K562 (cell line): ENCODE measurements at places on chromosomes 6 and 20.

GRCh38 chr6:158506601-158507000 is 53.3 kb upstream of the TMEM181 start:
- H3K4me3 ChIP-seq: no peak overlapping the region
- H3K27ac ChIP-seq: no peak overlapping the region
- H3K27me3 ChIP-seq: no peaks in the 10 kb centered on the region

DNA sequence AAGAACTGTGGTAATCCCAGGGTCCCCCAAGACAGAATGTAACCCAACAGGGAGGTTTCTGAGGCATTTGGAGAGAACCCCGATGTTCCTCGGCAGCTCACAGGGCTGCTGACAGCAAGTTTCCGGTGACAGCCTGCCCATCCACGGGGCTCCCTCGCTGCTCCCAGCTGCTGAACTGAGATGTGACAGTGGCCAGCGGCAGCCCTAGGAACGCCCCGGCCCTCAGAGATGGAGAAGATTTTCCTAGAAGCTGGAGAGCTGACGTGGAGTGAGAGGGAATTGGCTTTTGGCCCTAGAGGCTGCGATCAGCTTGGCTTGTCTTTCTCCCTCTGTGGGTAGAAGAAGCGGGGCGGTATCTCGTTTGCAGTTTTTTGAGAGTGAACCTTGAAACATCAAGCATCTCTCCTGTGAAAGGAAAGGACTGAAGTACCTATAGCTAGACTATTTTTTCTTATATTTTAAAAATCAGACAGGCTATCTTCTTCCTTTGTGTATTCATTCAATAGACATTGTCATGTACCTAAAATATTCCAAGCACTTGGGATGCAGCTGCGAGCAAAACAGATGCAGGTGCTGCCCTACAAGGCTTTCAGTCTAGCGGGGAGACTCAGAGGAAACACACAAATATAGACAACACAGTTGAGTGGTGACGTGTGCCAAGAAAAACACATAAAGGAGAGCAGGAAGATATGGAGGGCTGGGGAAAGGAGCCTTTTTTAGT is 28.4 kb upstream of the NFATC2 start:
- no peaks in the 10 kb centered on the region for H3K36me3 ChIP-seq
- no peak overlapping the region for H3K4me3 ChIP-seq
- no peak overlapping the region for H3K27ac ChIP-seq
- H3K4me1 ChIP-seq: no peaks in the 10 kb centered on the region; the same call in 2 of the 3 replicates
- H3K27me3 ChIP-seq: no peaks in the 10 kb centered on the region

- H3K4me1 ChIP-seq: no peaks in the 10 kb centered on the region
- no peaks in the 10 kb centered on the region for H3K36me3 ChIP-seq
- no peak for DNase-seq
- H3K4me3 ChIP-seq: no peak overlapping the region
- H3K27me3 ChIP-seq: peaks cover 14% of the 10 kb centered on the region
- H3K27ac ChIP-seq: no peak overlapping the region
Observed at GRCh38 chr6:150511313-150511712, 88.4 kb upstream of the PLEKHG1 start.

DNA sequence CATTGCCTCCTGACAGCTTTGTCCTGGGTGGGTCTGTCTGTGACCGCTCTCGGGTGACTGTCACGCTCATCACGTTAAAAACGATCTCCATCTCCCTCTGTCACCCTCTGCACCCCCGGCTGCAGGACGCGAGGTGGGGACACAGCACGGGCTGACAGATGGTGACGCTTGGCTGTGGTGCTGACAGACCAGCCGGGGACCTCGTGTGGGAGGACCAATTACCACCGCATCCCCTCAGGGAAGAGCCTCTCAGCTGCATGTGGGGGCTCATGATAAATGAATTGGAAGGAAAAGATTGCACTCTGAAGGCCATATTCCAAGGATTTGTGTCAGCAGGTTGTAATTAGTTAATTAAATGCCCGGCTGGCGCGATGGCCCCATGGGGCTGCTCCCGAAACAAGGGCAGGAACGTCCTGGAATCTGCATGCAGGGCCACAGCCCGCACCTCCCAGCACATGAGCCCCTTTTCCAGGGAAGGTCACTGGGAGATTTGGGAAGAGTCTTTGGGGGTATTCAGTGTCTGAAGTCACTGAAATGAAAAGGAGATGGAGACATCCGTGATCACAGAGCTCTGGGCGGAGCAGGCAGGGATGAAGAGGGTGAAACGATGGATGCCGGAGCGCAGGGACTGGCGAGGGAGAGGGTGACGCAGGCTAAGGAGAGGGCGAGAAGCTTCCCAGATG is 87.1 kb downstream of the ERMARD start:
- H3K27ac ChIP-seq: no peak overlapping the region
- no peaks in the 10 kb centered on the region for H3K36me3 ChIP-seq
- H3K4me3 ChIP-seq: no peak overlapping the region

GRCh38 chr20:33732166-33732970 is 572 bp downstream of the ZNF341 start:
- H3K4me3 ChIP-seq: peak overlapping the region; percentile 49
- H3K36me3 ChIP-seq: no peaks in the 10 kb centered on the region
- H3K4me1 ChIP-seq: peaks cover 33% of the 10 kb centered on the region
- peak overlapping the region; percentile 75 for H3K27ac ChIP-seq
- DNase-seq: peak; percentile 84

- peak; percentile 88 for DNase-seq
- no peaks in the 10 kb centered on the region for H3K27me3 ChIP-seq
- H3K36me3 ChIP-seq: no peaks in the 10 kb centered on the region
- H3K4me1 ChIP-seq: no peaks in the 10 kb centered on the region
- no peak overlapping the region for H3K4me3 ChIP-seq
Observed at GRCh38 chr6:145633981-145634627, 101.2 kb downstream of the EPM2A start.

DNA sequence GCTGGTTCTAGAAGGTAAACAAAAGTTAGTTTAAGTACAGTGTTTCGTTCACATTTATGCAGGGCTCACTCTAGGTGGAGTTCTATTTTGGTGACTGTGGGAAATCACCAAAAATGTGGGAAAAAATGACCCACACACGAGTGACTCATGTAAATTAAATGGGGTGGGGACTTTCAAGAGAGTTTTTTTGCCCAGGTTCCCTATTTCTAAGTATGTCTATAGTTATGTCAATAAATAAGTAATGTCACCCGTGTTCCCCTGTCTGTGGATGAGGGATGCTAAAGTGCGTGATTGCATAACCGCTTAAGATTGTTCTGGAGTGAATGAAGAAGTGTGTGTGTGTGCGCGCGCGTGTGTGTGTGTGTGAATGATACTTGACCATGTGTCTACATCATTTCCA is 69.1 kb downstream of the MYB start:
- H3K27ac ChIP-seq: no peak overlapping the region
- DNase-seq: no peak
- H3K4me1 ChIP-seq: peaks cover 26% of the 10 kb centered on the region
- no peak overlapping the region for H3K4me3 ChIP-seq
- no peaks in the 10 kb centered on the region for H3K36me3 ChIP-seq
- H3K27me3 ChIP-seq: no peaks in the 10 kb centered on the region
